Brain (organoid and tissue), 16 donors: ENCODE measurements at places on chromosomes 2 and 18.

- DNase-seq = no peak
Observed at GRCh38 chr2:47054868-47055267, 100.2 kb downstream of the STPG4 start.

- DNase-seq = no peak
Observed at GRCh38 chr2:215249501-215249900, 62.4 kb upstream of the ATIC start.

- no peak for DNase-seq
Observed at GRCh38 chr2:199085261-199085660, 372.5 kb downstream of the SATB2 start.

DNA sequence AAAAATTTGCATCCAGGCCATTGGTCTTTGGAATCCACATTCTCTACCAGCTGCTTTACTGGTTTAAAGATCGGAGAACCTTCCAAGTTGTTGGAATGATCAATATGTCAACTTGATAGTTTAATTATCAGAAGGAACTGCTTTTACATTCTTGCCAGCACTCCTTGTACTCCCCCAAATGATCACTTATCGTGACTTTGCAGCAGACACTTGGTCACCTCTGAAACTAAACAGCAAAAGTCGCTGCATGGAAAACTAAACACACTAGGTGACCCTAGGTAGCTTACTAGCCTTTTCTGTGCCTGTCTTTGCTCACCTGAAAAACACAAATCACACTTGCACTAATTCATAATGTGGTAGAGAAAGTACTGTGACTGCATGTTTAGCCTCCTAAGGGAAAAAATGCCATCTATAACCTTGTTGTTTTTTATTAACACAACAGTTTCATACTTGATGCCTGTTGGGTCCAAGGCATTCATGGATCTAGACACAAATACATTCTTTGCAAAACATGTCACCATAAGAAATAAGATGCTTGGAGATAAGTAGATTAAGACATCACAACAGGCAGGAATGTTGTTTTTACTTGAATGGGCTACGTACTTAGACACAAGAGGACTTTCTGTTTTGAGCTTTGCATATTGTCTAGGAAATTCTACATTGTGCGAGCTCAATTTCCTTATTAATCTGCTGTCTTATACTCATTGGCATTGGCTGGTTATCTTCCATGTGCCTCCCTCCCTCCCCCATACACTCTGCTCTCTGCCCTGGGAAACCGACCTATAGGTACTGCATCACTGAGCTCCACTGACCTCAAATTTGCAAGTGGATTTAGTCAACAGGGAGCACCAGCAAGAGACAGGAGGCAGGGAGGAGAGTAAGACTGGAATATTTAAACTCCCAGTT, 219.1 kb upstream of the STK17B start:
- DNase-seq = no peak

GRCh38 chr18:74333091-74333490, 17.5 kb downstream of the C18orf63 start:
- DNase-seq = no peak

GRCh38 chr18:35642802-35643201, 61.3 kb downstream of the GALNT1 start:
- no peak for DNase-seq
